NCI-H1048 (cell line): ENCODE measurements at places on chromosomes 16 and 17.

DNA sequence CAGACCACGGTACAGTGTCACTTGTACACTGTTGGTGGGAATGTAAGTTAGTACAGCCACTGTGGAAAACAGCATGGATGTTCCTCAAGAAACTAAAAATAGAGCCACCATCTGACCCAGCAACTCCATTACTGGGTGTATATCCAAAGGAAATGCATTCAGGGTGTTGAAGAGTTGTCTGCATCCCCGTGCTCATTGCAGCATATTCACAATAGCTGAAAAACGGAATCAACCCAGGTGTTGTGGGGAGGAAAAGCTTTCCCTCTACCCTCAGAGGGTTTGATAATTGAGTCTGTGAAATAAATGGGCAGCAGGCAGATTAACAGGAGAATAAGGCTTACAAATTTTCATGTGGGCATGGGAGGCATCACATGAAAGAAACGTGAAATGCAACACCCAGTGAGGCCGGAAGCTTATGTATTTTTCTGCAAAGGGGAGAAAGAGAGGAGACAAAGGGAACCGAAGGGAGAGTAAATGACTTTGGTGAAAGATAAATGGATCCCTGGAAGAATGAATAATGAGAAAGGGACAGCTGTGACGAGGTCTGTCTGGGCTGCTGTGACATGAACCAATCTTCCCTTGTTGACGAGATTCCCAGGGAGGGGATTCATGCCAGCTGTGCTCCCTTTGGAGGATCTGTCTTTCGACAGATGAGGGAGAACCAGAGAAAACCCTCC is 106.2 kb downstream of the KCNJ12 start:
- DNase-seq = no peak

DNA sequence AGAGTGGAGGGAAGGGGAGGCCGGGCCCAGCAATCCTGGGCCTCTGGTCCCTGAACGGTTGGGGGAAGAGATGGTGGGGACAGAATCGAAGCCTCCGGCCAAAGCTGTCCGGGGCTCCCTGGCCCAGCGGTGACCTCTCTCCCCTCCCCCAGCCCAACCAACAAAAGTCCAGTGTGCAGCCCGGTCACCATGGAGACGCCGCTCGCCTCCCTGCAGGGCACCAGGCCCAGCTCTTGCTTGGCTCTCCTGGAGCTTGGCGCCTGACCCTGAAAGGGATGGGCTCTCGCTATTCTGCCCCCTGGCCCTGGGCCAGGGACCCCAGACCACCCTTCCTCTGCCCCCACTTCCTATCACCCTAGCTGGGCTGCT is 1.3 kb downstream of the METRN start:
- no peak for DNase-seq

- no peak for DNase-seq
Observed at GRCh38 chr16:71369494-71369893, 11.0 kb downstream of the CALB2 start.

DNA sequence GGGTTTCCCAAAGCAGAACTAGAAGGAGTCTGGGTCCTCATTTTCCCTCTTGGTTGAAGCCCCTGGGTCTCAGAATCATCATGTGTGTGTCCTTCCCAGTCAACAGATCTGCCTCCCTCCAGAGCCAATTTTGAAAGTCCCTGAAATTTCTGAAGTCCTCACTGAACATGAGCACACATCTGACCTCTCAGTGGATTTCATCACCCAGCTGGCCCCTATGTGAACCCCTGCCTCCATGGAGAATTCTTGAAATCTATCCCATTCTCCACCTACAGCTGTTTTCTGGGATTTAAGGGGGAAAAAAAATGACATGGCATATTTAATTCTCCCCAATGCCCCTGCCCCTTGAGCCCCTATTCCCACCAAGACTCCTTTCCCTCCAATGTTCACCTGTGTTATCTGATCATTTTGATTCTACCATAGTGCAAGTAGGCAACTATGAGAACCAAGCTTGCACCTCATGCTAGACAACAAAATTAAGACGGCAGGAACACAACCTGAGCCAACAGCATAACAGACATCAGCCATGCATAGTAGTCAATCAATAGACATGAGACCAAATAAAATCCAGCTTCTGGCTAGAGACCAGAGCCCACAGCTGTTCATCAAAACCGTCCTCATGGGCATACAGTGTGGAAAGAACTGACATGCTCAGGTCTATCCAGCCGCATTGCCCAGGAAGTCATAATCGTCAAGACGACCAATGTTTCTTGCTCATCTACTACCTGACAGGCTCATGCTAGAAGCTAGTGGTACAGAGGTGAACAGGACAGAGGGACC is 14.9 kb downstream of the SOX9 start:
- no peak for DNase-seq

- DNase-seq = no peak
Observed at GRCh38 chr17:28482551-28483199, 9.2 kb downstream of the SLC13A2 start.

- DNase-seq = no peak
Observed at GRCh38 chr16:81615833-81616232, 163.3 kb upstream of the PLCG2 start.
